RPMI7951 (cell line): ENCODE measurements at places on chromosomes 2 and 18.
A peak's percentile ranks its signal among the peaks of the same experiment; 100 is the strongest.

GRCh38 chr2:45852450-45853150, 201.1 kb downstream of the PRKCE start:
- DNase-seq = no peak

DNA sequence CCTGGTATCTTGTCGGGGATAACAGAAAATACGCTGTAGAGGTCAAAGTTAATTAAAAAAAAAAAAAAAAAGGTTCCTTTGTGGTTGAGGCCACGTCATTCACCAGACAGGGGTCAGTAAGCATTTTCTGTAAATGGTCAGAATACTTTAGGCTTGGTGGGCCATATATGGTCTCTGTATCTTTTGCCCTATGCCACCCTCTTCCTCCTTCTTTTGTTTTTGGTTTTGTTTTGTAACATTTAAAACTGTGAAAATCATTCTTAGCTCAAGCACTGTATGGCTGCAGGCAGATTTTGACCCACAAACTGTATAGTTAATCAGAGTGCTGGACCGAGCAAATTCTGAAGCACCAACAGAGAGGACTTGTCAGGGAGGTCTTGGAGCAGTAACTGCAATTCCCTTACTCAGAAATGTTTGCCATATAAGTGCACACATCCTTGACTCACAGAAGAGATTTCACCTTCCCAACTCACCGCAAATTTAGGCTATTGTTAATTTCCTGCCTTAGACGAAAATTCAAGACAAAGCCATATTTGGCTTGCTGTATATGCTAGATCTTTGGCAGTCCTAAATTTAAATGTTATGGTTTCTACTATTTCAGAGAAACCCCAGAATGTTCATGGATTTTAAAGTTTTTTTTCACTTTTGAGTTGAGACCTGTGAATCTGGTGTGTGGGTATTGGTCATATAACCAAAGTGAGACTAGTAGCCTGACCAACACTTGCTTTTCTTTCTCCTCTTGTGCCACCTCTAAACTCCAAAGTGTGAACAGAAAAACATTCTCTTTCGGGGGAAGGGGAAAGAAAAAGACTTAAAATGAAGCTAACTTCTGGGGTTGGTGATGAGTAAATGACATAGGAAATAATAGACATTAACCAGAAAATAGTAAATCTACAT, 65.4 kb downstream of the DOCK10 start:
- DNase-seq = no peak

DNA sequence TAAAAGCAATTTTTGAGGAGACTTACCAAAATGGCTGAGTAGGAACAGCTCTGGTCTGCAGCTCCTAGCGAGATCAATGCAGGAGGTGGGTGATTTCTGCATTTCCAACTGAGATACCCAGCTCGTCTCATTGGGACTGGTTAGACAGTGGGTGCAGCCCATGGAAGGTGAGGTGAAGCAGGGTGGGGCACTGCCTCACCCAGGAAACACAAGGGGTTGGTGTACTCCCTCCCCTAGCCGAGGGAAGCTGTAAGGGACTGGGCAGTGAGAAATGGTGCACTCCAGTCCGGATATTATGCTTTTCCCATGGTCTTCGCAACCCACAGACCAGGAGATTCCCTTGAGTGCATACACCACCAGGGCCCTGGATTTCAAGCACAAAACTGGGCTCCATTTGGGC, 419.0 kb downstream of the NUP35 start:
- no peak for DNase-seq

- DNase-seq = no peak
Observed at GRCh38 chr2:83696838-83697237, 762.2 kb downstream of the SUCLG1 start.

DNA sequence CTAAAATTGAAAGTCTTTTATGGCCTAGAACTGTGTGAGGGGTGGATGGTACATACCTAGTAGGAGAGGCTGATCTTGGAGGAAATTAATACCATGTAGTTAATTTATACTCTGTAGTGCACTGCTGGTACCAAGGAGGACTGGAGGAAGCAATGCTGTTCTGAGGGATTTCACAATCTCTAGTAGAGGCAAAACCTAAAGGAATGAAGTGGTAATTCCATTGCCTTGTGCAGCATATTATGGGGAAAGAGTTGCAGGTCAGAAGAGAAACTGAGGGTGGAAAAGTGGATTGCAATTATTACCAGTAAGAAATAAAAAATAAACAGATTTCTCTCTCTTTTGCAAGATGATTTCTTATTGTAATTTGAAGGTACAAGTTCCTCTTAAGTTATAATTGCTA, 2.2 kb downstream of the ABI2 start:
- DNase-seq = no peak

DNA sequence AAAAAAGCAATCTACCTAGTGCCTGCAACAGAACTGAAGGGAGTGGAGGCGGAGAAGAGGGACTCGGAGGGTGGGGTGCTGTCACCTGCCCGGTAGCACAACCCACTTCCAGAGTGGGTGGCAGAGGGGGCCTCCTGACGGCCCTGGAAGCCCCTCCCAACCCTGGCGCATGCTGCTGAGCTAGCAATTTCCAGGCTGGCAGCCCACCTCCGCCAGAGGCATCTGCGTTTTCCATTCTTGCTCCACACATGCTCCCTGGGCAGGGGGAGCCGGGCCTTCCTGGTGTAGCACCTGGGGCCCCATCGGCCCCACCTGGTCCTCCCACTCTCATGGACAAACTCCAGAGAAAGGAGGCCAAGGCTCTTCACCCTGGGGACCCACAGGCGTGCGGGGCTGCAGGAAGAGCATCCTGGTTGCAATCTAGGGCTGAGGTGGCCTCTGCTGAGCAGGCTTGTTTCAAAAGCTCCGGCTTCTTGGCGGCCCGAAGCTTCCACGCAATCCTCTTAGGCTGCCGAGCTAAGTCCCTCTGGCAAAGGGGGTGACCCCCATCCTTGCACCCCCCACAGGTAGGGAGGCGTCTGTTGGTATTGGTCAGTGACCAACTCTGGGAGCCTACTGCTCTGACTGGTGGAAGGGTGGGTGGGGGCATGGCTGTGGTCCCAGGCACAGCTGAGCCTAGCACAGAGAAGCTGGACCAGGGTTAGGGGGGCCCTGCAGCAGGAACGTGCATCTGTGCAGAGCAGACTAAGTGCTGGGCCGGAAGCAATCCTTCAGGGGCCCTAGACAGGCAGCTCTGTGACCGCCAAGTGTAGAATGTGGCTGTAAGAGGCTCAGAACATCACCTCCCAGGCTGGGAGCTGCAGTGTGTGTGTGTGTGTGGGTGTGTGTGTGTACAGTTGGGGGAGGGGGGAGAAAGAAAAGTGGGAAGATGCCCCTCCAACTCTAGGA, 2.6 kb downstream of the HS6ST1 start:
- no peak for DNase-seq

- no peak for DNase-seq
Observed at GRCh38 chr18:51107598-51108305, 77.7 kb downstream of the SMAD4 start.

GRCh38 chr2:60706021-60706420, 50.0 kb upstream of the PAPOLG start:
- DNase-seq = peak; percentile 33

- DNase-seq = peak; percentile 60
Observed at GRCh38 chr2:241153616-241154015, 3.3 kb downstream of the PPP1R7 start.

GRCh38 chr2:41920812-41921211, 127.0 kb upstream of the PKDCC start:
- no peak for DNase-seq

- DNase-seq = no peak
Observed at GRCh38 chr2:415986-416610, 128.2 kb upstream of the ALKAL2 start.

DNA sequence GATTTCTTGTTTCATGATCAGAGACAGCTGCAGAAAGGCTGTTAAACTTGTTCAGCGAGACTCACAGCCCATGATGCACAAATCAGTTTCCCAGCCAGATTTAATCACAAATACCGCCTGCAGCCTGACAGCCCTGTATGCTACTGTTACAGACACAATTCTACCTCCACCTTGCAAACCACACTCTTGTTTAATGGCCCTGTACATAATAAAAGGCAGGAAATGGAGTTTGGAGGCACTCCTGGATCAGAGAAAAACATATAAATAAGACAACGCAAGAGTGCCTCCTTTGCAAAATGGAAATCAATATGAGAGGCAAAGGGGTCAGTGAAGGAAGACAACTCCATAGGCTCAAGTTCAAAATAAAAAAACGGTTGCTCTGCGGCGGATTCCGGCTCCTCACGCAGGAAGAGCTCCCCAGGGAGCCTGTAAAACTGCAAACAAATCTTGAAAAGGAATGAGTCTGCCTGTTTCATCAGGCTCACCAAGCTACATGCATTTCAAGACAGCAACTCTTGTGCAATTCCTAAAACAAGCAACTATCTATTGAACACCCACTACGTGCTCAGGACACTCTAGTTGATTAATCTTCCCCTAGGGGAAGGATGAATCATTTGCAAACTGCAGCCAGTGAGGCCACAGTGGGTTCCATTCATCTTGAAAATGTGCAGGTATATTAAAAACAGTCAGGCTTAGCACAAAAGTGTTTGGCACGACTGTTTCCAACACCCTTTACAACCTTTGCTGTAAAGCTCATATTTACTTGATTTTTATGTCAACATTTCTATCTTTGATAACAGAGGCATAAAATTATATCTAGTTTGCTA, 37.5 kb downstream of the TBC1D8 start:
- peak; percentile 83 for DNase-seq

DNA sequence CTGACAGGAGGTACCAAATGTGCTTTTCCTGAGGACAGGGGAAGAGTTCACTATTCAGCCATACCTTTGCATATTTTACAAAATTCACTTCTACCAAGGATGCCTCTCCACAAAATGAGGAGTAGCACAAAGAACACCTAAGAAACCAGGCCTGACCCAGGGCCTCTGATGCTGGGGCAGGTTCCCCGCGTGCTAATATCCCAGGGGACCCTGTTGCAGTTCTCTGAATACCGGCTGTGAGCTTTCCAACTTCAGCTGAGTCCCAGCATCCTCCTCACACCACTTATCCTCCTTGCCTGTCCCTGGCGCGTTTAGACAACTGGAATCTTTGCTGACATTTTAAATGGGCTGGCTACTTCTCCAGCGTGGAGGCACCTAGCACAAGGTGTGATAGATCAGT, 142.3 kb downstream of the BCL2 start:
- no peak for DNase-seq
